Body of pancreas (tissue), 4 donors: ENCODE measurements at places on chromosomes 1 and 21.

- DNase-seq, result no peak
These were observed 57.9 kb downstream of the PCNX2 start for GRCh38 chr1:233237647-233238046.

DNA sequence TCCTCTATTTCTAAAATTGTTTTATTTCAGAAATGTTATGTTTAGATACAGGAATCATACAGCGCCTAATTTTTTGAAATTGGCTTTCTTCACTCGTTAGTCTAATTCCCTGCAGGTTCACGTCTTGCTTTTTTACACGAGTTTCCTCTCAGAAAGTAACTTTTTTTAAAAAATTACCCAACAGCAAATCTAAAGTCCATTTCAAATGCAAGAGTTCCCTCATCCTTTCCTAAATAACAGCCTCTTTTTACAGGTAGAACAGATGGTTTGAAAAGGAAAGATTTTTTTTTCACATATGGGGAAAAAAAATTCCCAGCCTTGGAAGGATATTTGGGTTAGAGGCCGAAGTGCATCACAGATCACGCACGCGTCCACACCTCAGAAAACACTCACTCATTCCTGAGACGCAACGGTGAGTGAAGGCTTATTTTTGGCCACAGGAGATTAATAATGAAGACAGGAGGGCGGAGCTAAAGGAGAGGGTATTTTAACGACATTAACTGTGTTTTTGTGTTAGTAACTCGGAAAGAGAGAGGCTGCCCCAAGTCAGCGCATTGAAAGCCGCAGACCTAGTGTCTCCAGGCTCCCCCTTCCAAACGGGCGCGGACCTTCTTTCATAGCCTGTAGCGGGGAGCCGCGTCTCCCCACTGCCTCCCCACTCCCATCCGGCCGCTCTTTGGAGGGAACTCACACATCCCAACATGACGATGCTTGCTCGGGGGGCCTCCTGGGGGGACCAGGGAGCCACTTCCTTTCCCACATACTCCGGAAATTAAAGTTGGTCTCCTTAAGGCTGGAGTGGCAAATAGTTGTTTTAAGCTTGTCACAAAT, 969 bp upstream of the RIPK4 start:
- DNase-seq, result no peak

DNA sequence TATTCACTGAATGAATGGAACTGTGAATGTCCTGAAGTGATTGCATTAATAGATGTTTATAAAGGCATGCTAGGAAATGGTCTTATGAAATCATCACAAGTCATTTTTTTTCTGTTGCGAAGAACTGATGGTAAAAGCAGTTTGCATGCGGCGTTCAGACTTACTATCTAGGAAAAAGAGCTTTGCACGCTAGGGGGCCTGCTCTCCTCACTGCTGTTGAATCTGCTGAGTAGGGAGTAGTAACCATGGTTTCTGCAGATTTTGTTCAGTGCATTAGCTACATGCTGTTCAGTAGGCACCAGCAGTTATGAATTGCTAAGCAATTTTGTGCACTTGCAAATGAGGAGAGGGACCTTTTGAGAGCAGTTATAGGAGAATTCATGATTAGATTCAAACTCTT, 57.9 kb downstream of the CENPF start:
- peak; percentile 35 for DNase-seq

GRCh38 chr21:33789697-33790096, 125.9 kb downstream of the ATP5PO start:
- no peak for DNase-seq

- DNase-seq, result no peak
These were observed 1029.6 kb downstream of the TTLL7 start for GRCh38 chr1:82969340-82969739.

- DNase-seq, result no peak
These were observed 392.7 kb downstream of the SMYD3 start for GRCh38 chr1:246114369-246114768.

DNA sequence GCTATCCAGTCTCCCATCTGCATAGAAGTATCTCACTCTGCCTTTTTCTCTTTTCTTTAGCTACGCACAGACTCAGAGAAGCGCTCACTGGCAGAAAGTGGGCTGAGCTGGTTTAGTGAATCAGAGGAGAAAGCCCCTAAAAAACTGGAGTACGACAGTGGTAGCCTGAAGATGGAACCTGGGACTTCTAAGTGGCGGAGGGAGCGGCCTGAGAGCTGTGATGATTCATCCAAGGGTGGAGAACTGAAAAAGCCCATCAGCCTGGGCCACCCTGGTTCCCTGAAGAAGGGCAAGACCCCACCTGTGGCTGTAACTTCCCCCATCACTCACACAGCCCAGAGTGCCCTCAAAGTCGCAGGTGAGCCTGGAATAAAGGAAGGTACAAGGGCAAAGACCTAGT, 48.0 kb upstream of the IPO9 start:
- DNase-seq, result no peak

DNA sequence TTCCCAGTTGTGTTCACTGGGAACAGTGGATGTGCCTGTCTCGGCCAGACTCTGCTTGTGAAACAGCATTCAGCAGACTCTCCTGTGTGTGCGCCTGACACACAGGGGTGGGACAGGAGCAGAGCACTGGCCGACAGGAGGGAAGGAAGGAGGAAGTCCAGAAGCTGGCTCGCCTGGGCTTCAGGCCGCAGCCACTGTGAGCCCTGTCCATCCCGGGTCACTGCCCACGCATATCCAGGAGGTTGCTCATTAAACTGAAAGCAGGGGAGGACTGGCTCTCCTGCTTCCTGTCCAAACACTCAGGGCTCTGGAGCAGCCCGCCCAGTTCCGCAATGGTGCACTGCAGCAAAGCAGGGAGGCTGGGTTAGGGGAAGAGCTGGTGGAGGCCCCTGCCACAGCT, 218.7 kb upstream of the VAMP3 start:
- no peak for DNase-seq

DNA sequence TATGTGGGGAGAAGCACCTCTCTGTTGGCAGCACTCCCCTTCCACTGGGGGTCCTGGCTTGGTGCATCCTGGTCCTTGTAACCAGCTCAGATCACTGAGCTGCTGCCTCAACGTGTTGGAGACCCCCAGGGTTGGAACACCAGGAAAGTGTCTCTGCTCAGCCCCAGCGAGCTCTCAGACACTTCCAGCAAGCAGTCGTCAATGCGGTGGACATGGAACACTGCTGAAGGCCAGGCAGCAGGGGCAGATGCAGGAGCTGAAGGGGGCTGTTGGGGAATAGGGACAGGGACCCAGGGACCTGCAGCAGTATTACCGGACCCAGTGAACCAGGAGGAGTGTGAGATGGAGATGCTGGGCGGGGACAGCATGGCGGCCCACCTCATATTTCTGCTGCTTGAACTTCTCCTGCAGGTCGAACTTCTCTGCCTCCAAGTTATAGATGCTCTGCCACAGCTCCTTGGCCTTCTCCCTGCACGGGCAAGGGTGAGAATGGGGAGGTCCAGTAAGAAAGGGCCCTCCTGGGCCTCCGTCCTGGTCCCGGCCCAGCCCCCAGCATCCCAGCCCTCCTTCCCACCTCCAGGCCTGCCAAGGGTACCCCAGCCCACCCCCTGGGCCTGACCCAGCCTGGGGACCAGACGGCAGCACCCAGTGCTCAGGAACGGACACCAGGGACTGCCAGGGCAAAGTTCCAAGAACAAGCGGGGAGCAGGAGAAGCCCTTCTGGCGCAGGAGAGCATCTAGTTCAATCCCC, 16.4 kb downstream of the TNNT2 start:
- peak; percentile 2 for DNase-seq

- DNase-seq, result no peak
These were observed 51.7 kb downstream of the PBX1 start for GRCh38 chr1:164610538-164611222.

GRCh38 chr1:19042675-19043578, 86.5 kb upstream of the IFFO2 start:
- DNase-seq, result no peak

DNA sequence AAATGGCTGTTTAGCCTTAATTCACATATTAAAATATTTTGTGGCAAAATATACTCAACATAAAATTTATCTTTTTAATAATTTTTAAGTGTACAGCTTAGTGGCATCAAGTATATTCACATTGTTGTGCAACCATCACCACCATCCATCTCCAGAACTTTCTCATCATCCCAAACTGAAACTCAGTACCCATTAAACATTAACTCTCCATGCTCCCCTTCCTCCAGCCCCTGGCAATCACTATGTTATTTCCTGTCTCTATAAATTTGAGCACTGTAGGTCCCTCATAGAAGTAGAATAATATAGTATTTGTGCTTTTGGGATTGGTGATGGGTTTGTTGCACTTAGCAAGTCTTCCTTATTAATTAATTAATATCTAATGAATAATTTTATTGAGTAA, 29.4 kb downstream of the CCN1 start:
- DNase-seq, result no peak

DNA sequence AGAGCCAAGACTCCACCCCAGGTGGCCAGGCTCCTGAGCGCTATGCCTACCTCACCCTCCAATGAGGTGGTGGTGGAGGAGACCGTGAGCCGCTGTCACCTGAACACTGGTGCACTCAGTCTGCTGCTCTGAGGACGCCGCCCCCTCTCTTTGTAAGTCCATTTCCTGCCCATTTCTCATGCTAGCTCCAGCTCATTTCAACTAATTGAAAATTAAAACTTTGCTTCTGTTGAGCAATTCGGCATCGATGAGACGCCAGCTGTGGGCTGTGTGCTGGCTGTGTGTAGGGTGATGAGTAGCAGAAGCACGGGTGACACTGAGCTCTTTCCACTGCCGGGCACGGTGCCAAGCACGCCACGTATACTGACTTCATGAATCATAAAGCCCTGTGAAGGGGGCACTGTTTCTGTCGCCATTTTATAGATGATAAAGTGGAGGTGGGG, 11.2 kb downstream of the TNFRSF1B start:
- peak; percentile 62 for DNase-seq

GRCh38 chr1:199287206-199287605, 648.4 kb downstream of the PTPRC start:
- DNase-seq, result no peak

- no peak for DNase-seq
These were observed 19.4 kb upstream of the ESRRG start for GRCh38 chr1:216742625-216743024.

DNA sequence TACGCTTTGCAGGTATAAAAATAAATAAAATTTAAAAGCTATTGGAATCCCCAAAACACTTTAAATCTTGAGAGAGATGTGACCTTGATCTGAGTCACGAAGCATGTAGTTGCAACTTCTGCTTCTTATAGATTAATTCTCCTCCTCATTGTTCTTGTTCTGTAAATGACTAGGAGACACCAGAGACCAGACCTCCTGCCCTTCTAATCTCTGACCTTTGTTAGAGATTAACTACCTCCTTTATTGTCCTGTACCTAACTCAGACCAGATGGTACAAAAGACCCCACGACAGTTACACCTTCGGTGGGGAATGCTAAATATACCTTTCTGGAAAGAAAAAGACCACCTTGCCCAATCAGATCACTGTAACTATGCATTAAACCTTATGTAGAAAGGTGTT, 76.9 kb upstream of the NEK2 start:
- no peak for DNase-seq

DNA sequence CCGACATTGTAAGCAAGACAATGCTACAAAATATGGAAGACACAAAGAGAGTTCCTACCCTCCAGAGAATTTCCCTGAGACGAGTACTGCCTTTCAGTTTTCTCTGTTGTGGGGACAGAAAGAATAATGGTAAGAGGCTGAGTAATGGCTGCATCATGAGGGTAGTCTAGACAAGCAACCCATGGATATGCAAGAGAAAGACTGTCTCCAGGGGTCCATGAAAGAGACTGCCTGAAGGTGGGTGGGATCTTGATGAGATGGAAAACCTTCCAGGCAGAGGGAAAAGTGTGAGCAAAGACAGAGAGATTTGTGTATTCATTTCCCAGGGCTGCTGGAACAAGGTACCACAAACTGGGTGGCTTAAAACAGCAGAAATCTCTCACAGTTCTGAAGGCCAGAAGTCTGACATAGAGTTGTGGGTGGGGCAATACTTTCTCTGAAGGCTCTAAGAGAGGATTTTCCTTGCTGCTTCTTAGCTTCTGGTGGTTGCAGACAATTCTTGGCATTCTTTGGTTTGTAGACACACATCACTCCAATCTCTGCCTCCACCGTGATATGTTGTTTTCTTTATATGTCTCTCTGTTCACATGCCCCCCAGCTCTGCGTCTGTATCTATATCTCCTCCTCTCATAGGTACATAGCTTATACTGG, 41.4 kb downstream of the ANP32E start:
- no peak for DNase-seq

DNA sequence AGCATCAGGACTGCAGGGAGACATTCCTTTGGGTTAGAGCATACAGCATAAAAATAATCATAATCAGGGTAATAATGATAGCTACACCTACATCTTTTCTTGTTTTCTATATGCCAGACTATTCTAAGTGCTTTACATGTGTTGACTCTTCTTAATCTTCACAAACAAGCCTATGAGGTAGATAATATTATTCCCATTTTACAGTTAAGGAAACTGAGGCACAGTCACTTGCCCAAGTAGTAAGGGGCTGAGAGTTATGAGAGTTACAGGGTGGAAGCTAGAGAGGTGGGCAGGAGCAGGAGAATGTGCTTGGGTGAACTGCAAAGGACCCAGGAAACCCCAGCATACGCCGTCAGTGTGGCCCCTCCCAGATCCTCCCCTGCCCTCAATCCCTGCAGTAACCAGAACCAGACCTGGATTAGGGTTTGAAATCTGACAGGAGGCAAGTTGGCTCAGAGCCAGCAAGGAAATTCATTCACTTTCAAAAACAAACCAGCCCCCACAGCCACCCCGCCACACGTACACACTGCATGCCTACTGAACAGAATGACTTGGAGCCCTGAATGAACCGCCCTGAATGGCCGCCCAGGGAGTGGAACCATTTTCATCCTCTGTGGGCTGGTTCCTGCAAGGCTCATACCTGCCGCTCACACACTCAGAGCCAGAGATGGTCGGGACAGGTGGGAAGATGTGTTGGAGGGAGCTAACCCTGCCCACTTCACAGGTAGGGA, 126.1 kb downstream of the TRABD2B start:
- no peak for DNase-seq

- no peak for DNase-seq
These were observed 402.8 kb downstream of the PCP4 start for GRCh38 chr21:40270047-40270446.

DNA sequence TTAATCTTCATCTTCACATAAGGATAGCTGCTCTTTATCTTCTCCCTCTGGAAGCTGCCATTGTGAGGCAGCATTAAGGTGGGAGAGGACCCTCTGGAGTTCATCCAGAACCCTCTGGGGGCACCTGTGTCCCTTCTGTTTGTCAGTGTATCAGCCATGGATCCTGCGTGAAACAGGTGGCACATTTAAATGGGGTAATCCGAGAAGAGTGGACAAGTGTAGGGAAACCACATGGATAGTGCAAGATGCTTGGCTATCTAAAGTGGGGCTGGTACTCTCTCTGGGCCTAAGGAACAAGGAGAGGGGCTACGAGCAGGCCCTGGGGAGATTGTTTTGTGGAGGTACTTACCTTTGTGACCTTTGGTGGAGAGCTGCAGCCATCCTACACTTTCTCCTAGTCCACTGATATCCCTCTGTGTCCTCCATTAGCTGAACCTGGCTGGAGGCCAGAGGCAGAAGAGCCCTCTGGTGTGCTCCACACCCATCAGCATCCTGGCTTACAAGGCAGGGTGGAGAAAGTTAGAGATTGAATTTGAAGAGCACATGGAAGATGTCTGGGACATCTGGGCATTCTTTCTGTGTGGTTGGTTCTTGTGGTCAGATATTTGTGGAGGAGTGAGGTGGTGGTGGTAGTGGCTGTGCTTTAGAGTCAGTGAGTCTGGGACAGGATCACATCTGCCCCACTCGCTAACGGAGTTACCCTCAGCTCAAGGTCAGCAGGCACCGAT, 117.7 kb downstream of the FGGY start:
- DNase-seq, result no peak

GRCh38 chr1:199747984-199748383, 279.5 kb upstream of the NR5A2 start:
- DNase-seq, result no peak
